Activated gamma-delta T cell treated with Interleukin-2 at 50 U/mL for 16 hours (primary cell): ENCODE measurements at places on chromosomes 7 and 10.

DNA sequence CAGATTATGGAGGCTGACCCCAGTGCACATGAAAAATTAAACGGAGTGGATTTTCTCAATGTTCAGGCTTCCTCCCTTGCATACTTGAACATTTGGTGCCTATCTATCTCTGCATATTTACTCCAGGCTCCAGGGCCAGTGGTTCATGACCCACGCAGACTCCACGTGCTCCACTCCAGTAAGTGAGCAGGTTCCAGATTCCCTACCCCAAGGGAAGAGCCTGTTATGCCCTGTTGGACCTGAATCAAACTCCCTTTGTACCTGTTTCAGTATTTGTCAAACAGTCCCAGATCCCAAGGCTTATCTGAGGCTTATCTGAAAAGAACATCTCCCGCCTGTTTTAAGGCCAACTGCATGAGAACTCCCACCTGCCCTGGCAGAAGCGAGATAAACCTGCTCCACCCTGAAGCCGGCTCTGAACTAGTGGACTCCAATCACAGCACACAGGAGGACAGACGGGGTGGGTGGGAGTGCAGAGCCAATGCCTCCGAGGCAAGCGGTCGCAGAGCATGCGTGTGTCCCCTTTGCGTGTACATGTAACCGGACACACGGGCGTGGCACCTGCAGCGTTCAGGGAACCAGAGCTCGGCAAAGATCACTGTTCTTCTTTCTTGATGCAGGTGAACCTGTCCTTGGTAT, 2.3 kb upstream of the FUOM start:
- no peak for DNase-seq

DNA sequence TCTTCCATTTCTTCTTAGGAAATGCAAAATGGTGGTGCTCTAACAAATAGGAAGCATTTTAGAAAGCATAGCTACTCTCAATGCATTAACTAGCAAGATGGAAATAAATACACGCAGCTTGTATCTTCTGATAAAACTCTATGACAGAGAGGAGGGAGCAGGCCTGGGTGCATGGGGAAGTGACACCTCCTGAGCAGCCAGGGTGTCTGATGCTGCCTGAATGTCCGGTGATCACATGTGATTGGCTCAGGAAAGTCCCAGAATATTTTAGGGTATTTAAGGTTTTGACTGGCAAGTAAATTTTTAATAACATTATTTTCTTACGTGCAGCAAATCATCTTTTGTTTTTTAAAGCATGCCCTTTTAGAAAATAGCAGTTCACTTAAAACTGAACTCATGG, 261.0 kb upstream of the KLF6 start:
- DNase-seq: no peak

DNA sequence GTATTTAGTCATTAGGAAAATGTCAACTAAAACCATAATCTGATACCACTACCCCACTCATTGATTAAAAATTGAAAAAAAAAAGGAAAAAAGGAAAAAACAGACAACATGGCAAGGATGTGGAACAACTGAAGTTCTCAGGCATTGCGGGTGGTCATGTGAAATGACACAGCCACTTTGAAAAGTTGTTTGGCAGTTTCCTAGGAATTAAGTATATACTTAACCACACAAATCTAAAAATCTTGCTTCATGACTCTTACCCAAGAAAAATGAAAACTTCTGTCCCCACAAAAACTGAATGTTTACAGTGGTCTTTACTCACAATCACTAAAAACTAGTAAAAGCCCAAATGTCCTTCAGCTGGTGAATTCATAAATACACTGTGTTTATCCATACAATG, 254.5 kb downstream of the AHR start:
- no peak for DNase-seq

- no peak for DNase-seq
These were observed 24.5 kb downstream of the AVL9 start for GRCh38 chr7:32519763-32520162.

- DNase-seq: no peak
These were observed 66.3 kb downstream of the PARD3 start for GRCh38 chr10:34748767-34749166.

DNA sequence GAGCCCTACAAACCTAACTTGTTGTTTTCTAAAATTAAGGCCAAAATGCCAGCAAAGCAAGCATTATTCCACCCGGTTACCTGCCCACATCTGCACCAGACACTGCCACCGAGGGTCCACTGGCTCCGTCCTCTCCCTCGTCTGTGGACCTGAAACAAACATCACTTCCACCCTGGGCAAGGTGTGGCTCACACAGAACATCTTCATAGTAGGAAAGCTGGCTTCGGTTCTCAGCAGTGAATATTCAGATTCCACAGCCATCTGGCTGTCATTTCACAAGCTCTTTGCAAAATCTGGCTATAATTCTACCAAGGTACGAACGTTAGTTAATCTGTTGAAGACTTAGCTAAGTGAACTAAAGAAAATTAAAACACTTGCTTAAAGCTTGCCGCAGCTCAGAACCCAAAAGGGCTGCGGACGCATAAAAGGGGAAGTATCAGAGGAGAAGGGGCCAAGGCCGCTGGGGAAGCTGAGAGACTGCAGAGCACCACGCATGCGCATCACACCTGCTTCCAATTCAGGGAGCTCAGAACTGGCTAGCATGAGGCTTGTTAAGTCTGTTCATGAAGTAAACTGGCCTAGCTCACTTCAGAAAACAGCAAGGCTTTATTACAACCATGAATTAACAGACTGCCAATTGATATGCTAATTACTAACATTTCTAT, 46.1 kb downstream of the PTPRN2 start:
- peak; percentile 26 for DNase-seq

- peak; percentile 38 for DNase-seq
These were observed 16.2 kb upstream of the DLD start for GRCh38 chr7:107874605-107875446.

DNA sequence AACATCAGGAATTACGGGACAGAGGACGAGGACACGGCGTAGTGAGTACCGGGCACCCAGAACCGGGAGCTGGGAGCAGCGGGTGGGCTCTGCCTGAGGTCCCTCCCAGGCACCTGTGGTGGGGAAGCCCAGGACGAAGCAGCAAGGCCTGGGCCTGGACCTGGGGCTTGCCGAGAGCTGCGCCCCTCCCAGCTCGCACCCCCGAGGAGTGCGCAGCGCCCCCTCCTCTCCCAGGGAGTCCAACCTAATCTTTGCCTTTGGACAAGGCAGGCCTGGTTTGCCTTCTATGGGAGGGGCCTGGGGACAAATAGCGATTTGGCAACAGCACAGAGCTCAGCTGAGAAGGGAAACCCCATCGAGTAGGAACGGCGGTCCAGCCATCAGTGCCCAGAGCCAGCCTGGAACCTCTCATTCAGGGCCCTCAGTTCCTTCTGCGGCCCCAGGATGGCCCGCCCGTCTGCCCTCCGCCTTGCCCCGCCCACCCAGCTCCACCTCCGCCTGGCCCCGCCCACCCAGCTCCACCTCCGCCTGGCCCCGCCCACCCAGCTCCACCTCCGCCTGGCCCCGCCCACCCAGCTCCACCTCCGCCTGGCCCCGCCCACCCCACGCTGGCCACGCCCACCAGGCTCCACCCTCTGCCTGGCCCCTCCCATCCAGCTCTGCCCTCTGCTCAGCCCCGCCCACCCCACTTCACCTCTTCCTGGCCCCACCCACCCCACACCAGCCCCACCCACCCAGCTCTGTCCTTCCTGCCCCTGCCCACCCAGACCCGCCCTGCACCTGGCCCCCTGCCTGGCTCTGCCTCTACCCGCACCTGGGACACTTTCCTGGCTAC, 32.5 kb upstream of the KNDC1 start:
- DNase-seq: no peak

DNA sequence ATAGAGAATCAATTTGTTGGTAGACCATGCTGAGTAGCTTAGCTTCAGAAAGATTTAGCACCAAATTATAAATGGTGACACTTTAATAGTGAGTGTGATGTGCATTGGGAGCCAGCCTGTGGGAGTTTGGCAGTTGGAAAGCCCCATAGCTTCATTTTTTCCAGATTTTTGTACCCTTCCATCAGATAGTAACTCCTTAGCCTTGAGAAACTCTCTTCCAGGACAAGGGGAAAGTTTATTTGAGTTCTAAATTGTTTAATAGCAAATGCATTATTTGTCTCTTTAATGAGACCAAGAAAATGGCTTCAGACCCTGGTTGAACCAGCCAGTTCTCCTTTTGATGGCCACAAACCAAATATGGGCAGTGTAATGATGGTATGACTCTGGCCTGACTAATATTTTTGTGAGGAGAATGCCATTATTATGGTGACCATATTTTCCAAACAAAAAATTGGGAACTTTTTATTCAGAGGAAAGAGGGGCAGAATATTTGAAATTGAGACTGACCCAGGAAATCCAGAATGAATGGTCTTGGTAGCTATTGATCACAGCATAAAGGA, 49.8 kb downstream of the PLCE1 start:
- no peak for DNase-seq

GRCh38 chr7:13032084-13032483, 344.7 kb downstream of the ARL4A start:
- DNase-seq: no peak

- no peak for DNase-seq
These were observed 38.6 kb upstream of the TRIM8 start for GRCh38 chr10:102605712-102606111.

GRCh38 chr10:101054351-101054750, 7.4 kb upstream of the KAZALD1 start:
- DNase-seq: no peak

DNA sequence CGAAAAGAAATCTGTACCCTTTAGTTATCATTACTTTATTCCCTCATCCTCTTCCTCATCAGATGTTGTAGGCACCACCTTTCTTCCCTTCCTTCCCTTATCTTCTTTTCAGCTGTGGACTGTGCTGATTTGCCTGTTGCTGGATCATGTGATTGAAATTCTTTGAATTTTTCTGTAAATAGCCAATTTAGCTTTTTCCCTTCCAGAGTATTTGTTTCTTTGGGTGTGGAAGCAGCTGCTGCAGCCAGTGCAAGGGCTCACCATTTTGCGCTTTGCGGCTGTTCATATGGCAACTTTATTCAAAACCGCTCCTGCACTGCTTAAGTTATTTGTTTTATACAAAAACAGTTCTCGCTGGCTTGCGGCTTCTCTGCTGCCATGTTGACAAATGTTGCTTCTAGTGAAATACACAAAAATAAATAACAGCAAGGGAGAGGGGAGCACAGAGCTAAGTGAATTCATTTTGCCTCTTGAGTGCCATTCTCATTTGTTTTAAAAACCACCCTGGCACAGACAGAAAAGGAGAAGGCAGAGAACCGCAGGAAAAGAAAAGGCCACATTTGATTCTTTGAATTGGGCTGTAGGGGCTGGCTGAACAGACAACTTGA, 151.2 kb downstream of the AUTS2 start:
- no peak for DNase-seq

- DNase-seq: no peak
These were observed 166.9 kb downstream of the UBE2H start for GRCh38 chr7:129785685-129786514.

GRCh38 chr10:15167411-15168290, 842 bp downstream of the NMT2 start:
- DNase-seq: peak; percentile 46

DNA sequence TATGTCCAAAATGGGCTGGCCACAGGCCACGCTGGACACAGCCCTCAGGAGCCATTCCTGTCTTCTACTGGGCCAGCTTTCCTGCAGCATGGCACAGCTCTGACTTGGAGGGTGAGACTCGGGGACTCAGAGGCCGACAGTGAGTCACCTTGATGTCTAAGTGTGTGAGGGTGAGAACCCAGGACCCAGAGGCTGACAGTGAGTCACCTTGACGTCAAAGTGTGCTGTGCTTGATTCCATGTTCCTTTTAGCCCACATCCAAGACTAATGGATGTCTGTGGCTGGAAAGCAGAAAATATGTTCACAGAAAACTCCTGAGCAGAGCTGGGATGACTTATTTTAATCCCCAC, 6.0 kb upstream of the FAM170B start:
- no peak for DNase-seq

DNA sequence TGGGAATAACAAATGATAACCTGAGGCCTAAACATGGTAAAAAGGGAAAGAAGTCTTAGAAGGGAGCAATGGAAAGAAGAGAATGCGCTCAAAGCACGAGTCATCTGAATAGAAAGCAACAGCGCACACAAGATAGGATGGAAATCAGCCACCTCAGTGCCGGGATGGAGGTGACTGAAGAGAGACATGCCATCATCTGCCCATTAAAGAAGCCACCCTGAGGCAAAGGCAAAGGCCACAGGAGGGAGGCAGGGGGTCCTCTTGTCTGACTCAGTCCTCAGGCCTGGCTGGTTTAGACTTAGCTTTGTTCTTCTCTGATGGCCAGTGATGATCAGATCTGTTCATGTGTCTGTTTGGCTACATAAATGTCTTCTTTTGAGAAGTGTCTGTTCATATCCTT, 180.6 kb downstream of the CHCHD3 start:
- DNase-seq: no peak

DNA sequence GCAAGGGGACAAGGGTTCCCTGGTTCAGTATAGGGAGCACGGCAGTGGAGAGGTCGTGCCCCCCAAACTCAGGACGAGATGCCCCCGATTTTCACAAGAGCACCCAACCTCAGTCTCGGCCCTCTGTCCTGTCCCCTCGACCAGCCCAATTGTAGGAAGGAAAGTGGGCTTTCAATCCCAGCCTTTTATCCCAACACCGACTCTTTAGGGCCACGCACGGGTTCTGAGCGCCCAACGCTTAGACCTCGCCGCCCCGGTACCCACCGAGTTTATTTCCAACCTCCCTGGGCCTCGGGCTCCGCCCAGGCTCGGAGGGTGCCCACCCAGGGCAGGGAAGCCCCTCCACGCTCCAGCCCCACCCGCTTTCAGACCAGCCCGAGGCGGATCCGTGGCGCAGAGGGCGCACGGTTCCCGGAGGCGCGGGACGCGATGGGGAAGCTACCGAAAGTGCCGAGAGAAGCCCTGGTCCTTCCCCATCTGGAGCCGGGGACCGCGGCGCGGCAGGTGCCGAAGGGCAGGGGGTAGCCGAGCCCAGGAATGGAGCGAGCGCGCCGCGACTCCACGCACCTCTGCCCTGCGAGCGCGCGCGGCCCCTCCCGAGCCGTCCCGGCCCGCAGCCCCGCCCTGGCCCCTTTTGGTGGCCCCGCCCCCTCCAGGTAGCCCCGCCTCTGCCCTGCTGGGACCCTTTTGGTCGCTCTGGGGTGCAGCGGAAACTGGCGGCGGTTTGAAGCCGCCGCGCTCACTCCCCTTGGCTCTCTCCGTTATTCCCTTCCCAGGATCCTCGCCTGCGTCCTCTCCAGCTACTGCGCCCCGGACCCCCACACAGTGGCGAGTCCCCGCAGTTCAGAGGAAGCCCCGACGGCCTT, 20.4 kb downstream of the GRID2IP start:
- DNase-seq: peak; percentile 66

- no peak for DNase-seq
These were observed 13.2 kb downstream of the LDB1 start for GRCh38 chr10:102106998-102107397.

- DNase-seq: no peak
These were observed 132.0 kb downstream of the WNT2 start for GRCh38 chr7:117190746-117191435.

GRCh38 chr10:114925587-114926586, 12.1 kb upstream of the TRUB1 start:
- DNase-seq: no peak

DNA sequence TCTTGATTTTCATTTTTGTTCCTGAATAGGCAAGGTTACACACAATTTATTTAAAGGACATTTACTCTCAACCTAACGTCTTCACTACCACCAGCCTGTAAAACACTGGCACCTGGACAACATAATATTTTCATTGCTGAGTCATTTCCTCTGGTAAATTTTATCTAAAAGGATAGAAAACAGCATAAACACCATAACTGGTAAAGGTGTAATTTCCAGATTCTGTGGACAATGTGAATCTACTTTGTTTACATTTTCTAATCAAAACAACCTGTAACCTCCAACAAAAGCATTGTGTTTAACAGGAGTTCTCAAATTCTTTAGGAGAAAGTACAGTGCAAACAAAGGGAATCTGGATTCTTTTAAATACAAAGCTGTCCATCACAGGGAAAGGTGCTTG, 472.0 kb upstream of the AKR1E2 start:
- no peak for DNase-seq
